ENCODE measurements at places on chromosomes 11 and 22.

DNA sequence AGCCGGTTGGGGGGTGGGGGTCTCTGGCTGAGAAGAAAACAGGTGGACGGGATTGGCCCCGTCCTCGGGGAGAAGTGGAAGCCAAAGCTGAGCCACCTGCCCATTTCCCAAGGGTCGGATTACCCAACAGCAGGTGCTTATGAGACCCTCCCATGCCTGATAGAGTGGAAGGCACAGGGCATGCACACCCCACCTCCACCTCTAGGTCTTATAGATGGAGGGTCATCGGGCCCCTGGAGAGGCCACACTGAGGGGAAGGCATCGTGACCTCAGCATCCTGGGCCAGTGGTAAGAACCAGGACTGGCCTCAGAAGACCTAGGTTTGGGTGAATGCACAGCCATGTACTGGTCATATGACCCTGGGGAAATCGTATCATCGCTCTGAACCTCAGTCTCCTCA, 85.9 kb downstream of the BUD13 start:
- H3K27me3 ChIP-seq = no peaks in the 10 kb centered on the region
- peaks cover 10% of the 10 kb centered on the region for H3K4me1 ChIP-seq
- H3K27ac ChIP-seq = 0 out of 2 replicates have a peak overlapping the region, but pooled peaks have one; percentile 36
- no peak for DNase-seq
- no peak overlapping the region for H3K4me3 ChIP-seq
- no peaks in the 10 kb centered on the region for H3K36me3 ChIP-seq

DNA sequence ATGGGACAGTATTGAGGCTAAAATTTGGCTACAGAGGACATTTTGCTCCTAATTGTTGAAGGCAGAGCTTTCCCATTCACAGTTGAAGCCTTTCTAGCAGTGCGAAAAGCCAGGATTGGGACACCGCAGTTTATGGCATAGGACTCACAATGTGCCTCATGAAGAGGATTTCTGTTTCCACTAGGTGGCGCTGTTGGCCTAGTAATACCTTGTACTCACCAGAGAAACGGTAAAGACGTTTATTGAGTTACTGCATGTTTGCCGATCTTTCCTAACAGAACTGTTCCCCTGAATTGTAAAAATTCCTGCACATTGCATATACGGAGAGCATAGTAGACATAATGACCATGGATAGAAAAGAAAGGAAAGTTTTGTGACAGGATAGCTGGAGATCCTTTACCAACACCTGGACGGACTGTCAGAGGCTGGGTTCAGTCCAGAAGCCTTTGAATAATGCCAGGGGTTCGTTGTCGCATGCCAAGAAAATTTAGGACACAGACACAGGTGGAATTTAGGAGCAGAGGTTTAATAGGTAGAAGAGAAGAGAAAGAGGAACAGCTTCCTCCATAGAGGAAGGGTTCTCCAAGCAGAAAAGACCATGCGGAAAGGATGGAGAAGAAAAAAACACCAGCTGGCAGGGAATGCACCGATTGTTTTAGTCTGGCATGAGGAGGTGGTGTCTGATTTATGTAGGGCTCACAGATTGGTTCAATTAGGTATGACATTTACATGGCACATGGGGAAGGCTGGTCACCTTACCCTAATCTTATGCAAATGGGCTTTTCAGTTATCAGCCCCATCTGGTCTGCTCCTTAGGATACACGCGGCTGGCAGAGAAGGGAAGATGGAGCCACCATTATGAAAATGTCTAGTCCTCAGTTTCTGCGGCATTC, 10.8 kb upstream of the OR51D1 start:
- DNase-seq = no peak
- no peak overlapping the region for H3K27ac ChIP-seq
- no peak overlapping the region for H3K4me3 ChIP-seq
- no peaks in the 10 kb centered on the region for H3K27me3 ChIP-seq

- H3K27me3 ChIP-seq = no peaks in the 10 kb centered on the region
- DNase-seq = no peak
- H3K36me3 ChIP-seq = no peaks in the 10 kb centered on the region
- no peaks in the 10 kb centered on the region for H3K4me1 ChIP-seq
- no peak overlapping the region for H3K4me3 ChIP-seq
- no peak overlapping the region for H3K27ac ChIP-seq
Measured at GRCh38 chr22:45579306-45579705, 76.6 kb downstream of the FBLN1 start.

DNA sequence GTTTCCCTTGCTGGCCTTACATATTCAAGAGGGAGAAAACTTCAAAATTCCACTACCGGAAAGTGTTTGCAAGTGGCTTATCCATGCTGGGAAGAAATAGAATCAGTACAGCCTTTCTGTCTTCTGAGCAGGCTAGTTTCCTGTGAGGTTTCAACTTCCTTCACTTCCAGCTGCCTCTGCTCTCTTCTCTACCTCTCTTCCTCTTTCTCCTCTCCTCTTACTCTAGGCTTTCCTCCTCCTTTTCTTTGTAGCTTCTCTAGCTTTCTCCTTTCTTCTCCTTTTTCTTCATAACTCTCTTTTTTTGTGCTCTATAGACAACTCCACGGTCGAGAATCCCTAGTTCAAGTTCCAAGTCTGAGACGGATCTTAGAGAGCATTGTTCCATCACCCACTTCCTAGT, 421.8 kb downstream of the ETS1 start:
- H3K4me3 ChIP-seq = no peak overlapping the region
- peaks cover 1% of the 10 kb centered on the region for H3K27me3 ChIP-seq
- H3K27ac ChIP-seq = no peak overlapping the region
- H3K36me3 ChIP-seq = no peaks in the 10 kb centered on the region
- DNase-seq = no peak

GRCh38 chr22:42683578-42684283, 34.5 kb upstream of the CYB5R3 start:
- no peaks in the 10 kb centered on the region for H3K27me3 ChIP-seq
- H3K27ac ChIP-seq = no peak overlapping the region
- no peak overlapping the region for H3K4me3 ChIP-seq
- DNase-seq = no peak
- no peaks in the 10 kb centered on the region for H3K36me3 ChIP-seq

DNA sequence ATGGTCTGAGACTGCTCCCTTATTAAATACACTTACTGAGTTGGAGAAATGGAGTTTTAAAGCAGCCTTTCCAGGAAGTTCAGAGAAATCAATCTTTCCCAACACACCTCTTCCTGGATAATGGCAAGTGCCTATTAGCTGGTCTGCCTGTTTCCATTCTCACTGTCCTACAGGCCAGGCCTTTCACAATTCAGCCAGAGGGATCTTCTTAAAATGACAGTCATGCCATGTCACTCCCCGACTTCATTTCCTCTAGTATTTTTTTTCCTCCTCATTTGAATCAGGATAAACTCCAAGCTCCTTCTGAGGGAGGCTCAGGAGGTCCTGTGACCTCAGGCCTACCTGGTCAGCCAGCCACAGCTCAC, 62.6 kb downstream of the FDX1 start:
- no peaks in the 10 kb centered on the region for H3K36me3 ChIP-seq
- no peak overlapping the region for H3K4me3 ChIP-seq
- H3K27me3 ChIP-seq = no peaks in the 10 kb centered on the region
- H3K27ac ChIP-seq = no peak overlapping the region
- no peak for DNase-seq

DNA sequence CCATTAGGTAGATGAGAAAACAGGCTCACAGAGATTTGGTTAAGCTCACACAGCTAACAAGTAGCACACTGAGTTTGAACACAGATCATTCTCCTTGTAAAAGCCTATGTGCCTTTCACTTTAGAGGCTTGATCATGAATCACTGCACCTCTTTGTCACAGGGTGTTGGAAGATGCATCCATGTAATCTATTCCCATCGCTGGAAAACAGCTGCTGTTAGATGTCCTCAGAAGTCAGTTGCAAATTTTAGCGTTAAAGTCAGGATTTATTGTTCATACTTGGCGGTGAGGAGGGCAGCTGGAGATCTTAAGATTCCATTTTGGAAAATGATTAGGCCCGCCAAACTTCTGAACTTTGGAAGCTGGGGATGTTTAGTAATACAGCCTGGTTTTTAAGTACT, 2.6 kb downstream of the CNTF start:
- no peak for DNase-seq
- H3K36me3 ChIP-seq = peaks cover 15% of the 10 kb centered on the region
- no peak overlapping the region for H3K4me3 ChIP-seq
- H3K4me1 ChIP-seq = no peaks in the 10 kb centered on the region
- no peak overlapping the region for H3K27ac ChIP-seq

GRCh38 chr22:50641696-50642607, 14.0 kb upstream of the ARSA start:
- H3K27me3 ChIP-seq = no peaks in the 10 kb centered on the region
- peak overlapping the region; percentile 16 for H3K4me3 ChIP-seq
- H3K27ac ChIP-seq = peak overlapping the region; percentile 54
- peak; percentile 75 for DNase-seq

DNA sequence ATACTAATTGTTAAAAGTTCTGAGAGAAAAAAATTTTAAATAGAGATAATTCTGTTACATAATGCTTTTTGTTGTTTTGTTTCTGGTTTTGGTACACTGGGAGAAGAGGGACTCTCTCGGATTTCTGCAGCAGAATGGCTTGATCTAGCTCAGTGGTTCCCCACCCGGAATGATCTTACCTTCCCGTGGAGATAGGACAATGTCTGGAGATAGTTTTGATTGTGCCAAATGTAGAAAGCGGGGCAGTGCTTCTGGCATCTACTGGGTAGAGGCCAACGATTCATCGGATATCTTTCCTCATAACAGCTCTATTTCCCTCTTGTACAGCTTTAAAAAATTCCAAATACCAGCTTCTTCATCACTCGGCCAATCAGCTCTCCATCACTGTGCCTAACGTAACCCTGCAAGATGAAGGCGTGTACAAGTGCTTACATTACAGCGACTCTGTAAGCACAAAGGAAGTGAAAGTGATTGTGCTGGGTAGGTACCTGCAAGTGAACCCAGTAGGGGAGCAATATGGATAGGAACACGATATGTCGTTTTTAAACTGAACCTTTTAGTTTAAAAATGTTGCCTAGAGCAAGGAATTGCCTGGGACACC, 13.2 kb downstream of the CRTAM start:
- H3K27ac ChIP-seq = no peak overlapping the region
- no peak overlapping the region for H3K4me3 ChIP-seq
- H3K36me3 ChIP-seq = no peaks in the 10 kb centered on the region
- no peak for DNase-seq
- no peaks in the 10 kb centered on the region for H3K4me1 ChIP-seq
- H3K27me3 ChIP-seq = no peaks in the 10 kb centered on the region

DNA sequence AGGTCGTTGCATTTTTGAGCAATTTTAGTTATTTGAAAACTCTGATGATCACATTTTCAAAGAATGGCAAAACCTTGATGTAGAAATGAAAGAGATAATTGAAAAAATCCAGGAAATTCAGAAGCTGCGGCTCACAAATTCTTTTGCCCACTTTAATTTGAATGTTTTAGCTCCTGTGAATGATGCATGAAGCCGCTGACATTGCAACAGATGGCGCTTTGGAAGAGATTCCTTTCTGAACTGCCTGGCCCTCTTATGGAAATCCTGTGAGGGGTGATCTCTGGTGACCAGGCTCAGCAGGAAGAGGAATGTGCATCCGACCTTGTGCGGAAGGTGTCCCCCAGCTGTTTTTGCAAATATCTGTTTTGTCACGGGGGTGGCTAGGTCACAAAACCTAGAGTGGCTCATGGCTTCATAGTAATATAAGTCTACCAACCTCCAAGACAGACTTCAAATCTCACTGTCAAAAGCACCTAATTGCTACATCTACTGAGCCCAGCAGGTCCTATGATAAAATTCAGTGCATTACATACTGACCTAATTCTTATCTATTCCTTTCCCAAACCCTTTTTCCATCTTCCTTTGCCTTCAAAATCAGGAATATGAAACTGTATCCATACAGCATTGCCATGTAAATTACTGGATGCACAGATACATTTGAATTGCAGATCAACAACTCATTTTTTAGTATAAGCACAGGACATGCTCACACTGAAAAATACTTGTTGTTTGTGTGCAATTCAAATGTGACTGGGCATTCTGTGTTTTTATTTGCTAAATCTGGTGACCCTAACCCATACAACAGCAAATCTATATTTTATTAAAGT, 412.7 kb downstream of the ETS1 start:
- H3K4me3 ChIP-seq = no peak overlapping the region
- H3K4me1 ChIP-seq = peaks cover 2% of the 10 kb centered on the region
- H3K27ac ChIP-seq = no peak overlapping the region
- no peaks in the 10 kb centered on the region for H3K27me3 ChIP-seq
- no peak for DNase-seq
- no peaks in the 10 kb centered on the region for H3K36me3 ChIP-seq

DNA sequence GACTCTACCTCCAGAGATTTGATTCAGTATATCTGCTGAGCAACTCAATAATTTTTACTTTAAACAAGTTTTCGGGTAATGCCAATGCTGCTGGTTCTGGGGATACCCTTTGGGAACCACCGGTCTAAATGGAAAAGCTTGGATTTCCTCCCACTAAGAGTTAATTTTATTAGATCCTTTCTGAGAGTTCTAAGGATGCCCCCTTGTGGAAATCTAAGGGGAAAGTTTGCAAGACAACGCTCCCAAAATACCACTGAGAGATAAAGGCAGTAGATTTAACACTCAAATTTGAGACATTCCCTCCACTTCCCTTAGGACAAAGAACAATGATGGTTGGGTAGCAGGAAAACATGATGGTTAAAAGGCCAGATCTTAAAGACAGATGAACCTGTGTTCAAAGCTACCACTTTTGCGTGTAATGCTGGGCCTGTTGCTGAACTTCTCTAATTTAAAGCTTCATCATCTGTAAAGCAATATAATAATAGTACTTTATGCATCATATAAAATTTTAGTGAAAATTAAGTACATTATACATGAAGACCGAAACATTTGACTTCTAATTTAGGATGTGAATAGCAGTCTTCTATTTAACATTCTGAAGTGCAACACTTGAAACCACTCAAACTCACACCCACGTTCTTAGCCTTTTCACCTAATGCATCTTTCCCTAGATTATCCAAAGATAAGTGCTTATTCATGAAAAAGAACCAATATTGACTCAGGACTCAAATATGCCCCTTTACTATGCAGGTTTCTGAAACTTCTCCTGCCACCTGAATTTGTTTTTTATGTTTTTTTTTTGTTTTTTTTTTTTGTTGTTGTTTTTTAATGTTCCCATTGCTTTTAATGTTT, 110.1 kb upstream of the LUZP2 start:
- H3K4me3 ChIP-seq = no peak overlapping the region
- H3K36me3 ChIP-seq = no peaks in the 10 kb centered on the region
- H3K27me3 ChIP-seq = no peaks in the 10 kb centered on the region
- no peaks in the 10 kb centered on the region for H3K4me1 ChIP-seq
- no peak overlapping the region for H3K27ac ChIP-seq
- peak; percentile 10 for DNase-seq
